A172 (cell line): ENCODE measurements at places on chromosomes 3 and 15. TPM values are rescaled to one million over a fixed set of nuclear protein-coding genes. Genes with fewer than 3 reads are reported as not detected.

GRCh38 chr3:186100398-186100797, 8.5 kb downstream of the ETV5 start:
- DNase-seq = no peak

GRCh38 chr3:51445544-51446280, 54.1 kb downstream of the DCAF1 start:
- no peak for DNase-seq

DNA sequence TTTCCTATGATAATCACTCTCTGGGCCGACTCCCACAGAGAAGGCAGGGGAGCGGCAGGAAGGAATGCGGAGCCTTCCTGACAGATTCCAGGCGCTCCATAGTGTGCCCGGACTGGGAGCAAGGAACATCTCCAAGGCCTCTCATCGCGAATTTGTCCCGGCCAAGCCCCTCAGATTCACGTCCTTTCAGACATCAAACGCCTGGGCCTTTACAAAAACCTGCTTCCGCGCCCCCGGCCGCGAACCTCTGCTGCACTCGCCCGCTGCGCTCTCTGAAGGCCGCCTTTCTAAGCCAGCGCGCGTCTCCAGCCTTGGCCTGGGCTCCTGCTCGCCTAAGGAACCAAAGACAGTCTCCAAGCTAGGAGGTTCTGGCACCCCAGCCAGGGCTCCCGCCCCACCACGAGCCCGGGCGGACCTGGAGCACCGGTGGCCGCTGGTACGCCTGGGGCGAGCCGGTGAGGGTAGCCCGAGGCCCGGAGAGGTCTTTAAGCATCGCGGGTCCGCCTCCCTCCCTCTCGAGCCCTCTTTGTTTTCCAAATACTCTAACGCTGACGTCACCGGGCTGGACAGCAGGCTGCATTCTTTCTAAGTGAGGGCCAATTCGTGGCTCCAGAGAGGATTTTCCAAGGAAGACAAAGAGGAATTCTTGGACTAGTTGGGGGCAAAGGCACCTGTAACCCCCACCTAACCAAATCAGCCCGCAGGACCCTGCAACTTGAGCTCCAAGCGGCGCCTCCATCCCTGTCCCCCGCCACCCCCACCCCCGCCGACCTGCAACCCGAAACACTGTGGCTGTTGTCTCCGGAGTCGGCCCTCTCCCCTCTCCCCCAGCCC, 759 bp downstream of the AMOTL2 start:
- DNase-seq = peak; percentile 85

GRCh38 chr3:158404131-158404718, 166.8 kb upstream of the MLF1 start:
- DNase-seq = no peak

Gene ZIC1
- total RNA-seq = 18.7 and 18.9 TPM in 2 replicates

Gene IL20RB
- 0.72 and 1.1 TPM in 2 replicates for total RNA-seq

Gene CLDN18
- 0.07 and 0.26 TPM in 2 replicates for total RNA-seq

Gene EFCC1
- 0.22 and 0.29 TPM in 2 replicates for total RNA-seq
